ENCODE measurements at places on chromosomes 7 and 10.
A peak's percentile ranks its signal among the peaks of the same experiment; 100 is the strongest.

DNA sequence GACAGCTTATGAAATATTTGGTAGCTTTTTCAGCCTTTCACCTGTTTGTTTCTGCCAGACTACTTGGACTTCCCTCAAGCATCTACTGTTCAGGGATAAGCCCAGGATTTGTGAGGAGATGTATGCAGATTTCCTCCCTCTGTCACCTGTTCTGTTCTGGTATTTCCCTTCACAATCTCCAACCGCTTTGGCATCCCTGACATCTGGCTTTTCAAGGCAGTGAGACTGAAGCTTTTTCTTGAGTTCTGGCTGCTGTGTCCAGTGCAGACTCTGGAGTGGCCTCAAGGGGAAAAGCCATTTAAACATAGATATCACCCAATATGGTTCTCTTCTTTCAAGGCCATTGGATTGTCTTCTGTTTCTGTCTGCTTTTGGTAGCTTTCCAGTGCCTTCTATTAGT lies 369.7 kb downstream of the LRMDA start:
- DNase-seq = no peak

DNA sequence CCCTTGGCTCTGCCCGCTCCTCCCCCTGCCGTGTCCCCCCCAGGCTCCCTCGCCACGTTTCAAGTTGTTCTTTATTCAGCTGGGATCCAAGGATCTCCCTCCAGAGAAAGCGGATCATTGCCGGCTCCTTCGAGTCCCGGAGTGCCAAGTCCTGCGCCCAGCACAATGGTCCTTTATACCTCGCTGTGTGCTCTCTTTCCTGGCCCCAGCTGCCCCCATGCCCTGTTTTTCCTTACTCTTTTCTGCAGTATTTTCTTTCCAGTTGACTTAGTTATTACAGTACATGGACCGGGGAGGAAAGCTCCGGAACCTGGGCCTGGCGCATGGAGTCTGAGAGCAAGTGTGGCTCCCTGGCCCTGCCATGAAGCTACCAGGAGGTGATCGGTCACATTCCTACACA lies 88.1 kb upstream of the KMT2C start:
- DNase-seq = no peak

- DNase-seq = no peak
Observed at GRCh38 chr7:40077849-40078248, 56.6 kb downstream of the MPLKIP start.

DNA sequence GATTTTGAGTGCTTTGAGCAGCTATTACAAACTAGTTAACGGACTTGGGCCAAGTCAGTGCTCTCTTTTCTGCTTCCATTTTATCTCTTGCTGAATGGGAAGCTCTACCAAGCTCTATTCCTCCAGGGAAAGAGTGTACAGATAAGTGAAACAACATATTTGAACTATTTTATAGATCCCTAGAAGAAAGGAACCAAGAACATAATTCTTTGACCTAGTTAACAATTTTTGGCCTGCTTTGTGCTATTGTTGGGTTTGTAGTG lies 244.8 kb downstream of the PRKG1 start:
- no peak for DNase-seq

DNA sequence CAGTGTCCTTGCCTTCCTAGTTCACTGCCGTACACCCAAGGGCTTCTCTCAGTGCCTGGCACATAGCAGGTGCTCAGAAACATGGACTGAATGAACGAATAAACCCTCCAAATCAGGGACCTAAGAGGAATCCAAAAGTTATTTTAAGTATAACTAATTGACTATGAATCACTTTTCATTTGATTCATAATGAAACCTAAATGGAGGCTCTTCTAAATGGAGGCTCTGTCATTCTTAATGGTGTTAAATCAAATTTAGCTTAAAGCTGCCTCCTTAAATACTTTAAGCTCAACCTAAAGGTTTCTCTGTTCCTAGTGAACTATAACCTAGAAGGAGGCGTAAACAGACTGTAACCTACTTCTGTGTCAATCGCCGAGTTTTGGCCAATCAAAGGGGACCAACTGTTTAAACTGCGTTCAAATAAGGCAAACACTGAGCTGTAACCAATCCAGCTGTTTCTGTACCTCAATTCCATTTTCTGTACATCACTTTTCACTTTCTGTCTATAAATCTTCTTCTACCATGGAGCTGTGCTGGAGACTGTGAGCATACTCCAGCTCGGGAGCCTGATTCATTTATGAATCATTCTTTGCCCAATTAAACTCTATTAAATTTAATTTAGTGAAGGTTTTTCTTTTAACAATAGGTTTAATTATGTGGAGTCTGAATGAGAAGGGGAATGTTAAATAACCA lies 11.0 kb downstream of the PYROXD2 start:
- DNase-seq = peak; percentile 1

GRCh38 chr10:49096890-49097445 lies 18.4 kb downstream of the VSTM4 start:
- DNase-seq = no peak

DNA sequence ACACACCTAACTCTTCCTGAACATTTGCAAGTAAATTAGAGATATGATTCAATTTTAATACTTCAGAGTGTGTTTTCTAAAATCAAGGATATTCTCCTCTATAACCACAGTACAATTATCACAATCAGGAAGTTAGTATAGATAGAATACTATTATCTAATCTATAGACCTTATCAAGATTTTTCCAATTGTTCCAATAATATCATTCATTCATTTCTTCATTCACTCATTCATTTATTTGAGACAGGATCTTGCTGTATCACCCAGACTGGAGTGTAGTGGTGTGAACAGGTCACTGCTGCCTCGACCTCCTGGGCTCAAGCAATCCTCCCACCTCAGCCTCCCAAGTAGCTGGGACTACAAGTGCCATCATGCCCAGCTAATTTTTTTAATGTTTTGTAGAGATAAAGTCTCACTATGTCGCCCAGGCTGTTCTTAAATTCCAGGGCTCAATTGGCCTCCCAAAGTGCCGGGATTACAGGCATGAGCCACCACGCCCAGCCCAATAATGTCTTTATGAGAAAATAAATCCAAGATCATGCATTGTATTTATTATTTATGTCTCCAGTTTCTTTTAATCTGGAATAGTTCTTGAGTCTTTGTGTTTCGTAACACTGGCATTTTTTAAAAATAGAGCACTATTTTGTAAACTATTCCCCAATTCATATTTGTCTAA lies 10.6 kb upstream of the MRPS16 start:
- no peak for DNase-seq

GRCh38 chr10:79436066-79436849 lies 9.2 kb downstream of the ZCCHC24 start:
- no peak for DNase-seq

GRCh38 chr7:43071604-43072003 lies 40.8 kb upstream of the HECW1 start:
- no peak for DNase-seq

DNA sequence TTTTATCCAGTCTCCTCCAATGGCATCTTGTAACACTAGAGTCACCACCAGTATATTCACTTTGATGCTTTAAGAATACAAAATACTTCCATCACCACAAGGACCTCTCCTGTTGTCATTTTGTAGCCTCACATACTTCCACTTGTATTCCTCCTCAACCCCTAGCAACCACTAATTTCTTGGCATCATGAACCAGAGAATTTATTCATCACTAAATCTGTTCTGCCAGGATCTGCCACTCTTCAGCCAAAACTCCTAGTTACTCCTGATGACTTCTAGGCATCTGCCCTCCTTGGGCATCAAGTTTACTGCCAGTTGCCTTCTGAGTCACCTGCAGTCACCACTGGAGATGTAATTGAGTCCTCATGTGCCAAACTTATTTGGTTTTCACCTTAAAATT lies 906.8 kb downstream of the CNTNAP2 start:
- no peak for DNase-seq

GRCh38 chr7:50353201-50353600 lies 48.7 kb downstream of the IKZF1 start:
- DNase-seq = no peak

DNA sequence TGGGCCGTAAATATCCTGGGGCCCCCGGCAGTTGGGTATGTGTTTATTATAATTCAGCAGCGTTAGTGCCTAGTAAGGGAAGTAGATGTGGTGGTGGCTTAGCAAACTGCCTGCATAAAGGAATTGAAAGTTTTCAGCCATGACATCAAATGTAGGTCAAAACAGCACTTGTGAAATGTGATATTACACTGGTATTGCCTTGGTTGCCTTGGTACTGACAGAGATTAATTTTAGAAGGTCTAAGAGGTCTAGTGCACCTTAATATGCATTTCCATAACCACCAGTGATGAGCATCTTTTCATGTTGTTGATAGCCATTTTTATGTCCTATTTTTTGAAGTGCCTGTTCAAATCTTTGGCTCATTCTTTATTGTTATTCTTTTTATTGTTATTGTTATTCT lies 50.1 kb downstream of the VWC2 start:
- DNase-seq = no peak

DNA sequence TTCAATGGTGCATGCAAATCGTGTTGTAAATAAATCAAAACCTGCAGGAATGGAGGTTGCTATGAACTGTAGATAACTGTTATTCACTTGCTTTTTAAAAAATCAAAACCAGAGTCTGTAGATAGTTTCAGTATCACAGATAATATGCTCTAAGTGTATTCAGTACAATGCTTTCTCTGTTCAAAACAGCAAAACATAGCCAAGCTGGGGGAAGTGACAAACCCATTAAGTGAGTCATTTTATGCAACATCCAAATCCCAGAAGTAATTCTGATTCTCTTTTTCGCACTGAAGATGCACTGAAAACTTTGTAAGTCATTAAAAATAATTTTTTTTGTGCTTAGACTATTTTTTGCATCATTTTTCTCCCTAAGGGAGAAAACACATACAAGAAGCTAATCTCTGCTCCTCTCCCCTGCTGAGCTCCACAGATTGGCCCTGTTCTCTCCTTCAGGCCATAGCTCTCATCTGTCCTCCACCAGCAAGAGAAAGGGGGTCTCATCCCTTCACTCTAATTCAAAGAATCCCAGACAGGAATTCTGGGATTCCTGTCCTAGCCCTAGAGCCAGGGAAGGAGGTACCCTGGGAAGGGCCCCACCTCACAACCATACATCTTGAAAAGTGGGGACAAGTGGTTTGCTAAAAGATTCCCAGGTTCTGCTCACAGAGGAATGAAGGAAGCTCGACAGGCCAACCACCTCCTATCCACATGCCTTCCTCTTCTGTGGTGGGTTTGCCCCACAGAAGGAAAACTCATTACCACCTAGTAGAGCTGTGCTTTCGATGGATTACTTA lies 4.9 kb downstream of the PRTFDC1 start:
- DNase-seq = no peak

GRCh38 chr7:139774376-139774775 lies 3.4 kb downstream of the HIPK2 start:
- DNase-seq = no peak

- no peak for DNase-seq
Observed at GRCh38 chr10:124739986-124740368, 4.2 kb downstream of the FAM53B start.

- no peak for DNase-seq
Observed at GRCh38 chr10:110404825-110405224, 92.9 kb upstream of the DUSP5 start.

GRCh38 chr10:6048281-6049030 lies 13.7 kb downstream of the IL2RA start:
- DNase-seq = no peak

DNA sequence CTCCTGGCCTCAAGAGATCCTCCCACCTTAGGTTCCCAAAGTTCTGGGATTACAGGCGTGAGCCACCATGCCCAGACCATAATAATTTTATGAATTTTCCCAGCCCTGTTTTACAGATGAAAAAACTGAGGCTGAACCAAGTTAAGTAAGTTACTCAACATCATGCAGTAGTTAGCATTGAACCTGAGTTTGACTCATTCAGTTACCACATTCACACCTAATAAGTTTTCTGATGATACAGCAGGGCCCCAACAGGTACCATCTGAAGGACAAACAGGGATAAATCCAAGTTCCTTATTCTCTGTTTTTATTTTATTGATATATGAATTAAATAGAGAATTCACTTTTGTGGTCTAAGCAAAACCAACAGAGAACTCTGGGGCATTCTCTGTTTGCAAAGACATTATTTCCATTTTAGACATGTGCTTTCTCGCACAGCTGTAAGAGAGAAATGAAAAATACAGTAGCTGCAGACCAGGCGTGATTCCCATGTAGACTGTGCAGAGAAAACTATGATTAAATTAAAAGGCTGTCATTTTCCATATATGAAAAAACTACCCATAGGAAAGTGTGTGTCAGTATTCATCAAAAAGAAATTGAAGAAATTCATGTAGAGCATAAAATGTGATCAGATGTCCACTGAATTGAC lies 26.6 kb downstream of the APBB1IP start:
- DNase-seq = no peak

GRCh38 chr7:149741629-149742028 lies 31.8 kb downstream of the ZNF467 start:
- no peak for DNase-seq

- DNase-seq = no peak
Observed at GRCh38 chr7:30852308-30852684, 59.4 kb upstream of the AQP1 start.

GRCh38 chr10:66550351-66550750 lies 375.5 kb upstream of the LRRTM3 start:
- DNase-seq = no peak

DNA sequence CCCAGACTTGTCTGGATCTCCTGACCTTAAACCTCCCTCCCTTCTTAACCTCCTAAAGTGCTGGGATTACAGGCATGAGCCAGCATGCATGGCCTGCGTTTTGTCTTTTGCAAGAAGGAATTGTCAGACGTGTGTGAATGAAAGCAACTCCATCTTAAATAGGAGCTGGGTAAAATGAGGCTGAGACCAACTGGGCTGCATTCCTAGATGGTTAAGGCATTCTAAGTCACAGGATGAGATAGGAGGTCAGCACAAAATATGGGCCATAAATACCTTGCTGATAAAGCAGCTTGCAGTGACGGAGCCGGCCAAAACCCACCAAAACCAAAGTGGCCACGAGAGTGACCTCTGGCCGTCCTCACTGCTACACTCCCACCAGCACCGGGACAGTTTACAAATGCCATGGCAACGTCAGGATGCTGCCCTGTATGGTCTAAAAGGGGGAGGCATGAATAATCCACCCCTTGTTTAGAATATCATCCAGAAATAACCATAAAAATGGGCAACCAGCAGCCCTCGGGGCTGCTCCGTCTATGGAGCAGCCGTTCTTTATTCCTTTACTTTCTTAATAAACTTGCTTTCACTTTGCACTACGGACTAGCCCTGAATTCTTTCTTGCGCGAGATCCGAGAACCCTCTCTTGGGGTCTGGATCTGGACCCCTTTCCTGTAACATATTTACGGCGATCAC lies 41.2 kb upstream of the SDK1 start:
- DNase-seq = no peak

- DNase-seq = no peak
Observed at GRCh38 chr10:34751272-34751671, 63.8 kb downstream of the PARD3 start.

GRCh38 chr7:135204341-135204749 lies 7.0 kb downstream of the WDR91 start:
- no peak for DNase-seq

GRCh38 chr7:142870566-142871259 lies 14.8 kb downstream of the TRPV6 start:
- DNase-seq = no peak

- peak; percentile 54 for DNase-seq
Observed at GRCh38 chr10:58291538-58292174, 22.7 kb downstream of the CISD1 start.
